ENCODE measurements at places on chromosomes 4 and X.

DNA sequence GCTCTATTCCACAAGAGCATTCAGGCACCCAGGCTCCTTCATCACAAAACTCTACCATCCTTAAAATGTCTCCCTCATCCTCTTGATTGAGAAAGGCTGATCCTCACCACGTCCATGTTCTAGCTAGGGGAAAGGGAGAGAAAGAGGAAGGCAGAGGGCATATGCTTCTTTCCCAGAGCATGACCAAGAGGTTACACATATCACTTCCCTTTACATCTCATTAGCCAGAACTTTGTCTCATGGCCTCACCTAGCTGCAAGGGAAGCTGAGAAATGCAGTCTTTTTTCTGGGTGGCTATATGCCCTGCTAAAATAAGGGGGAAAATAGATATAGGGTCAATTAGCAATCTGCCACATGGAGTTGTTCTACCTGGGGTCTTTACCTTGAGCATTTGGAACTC, 42.7 kb downstream of the LONRF3 start:
- DNase-seq = no peak

DNA sequence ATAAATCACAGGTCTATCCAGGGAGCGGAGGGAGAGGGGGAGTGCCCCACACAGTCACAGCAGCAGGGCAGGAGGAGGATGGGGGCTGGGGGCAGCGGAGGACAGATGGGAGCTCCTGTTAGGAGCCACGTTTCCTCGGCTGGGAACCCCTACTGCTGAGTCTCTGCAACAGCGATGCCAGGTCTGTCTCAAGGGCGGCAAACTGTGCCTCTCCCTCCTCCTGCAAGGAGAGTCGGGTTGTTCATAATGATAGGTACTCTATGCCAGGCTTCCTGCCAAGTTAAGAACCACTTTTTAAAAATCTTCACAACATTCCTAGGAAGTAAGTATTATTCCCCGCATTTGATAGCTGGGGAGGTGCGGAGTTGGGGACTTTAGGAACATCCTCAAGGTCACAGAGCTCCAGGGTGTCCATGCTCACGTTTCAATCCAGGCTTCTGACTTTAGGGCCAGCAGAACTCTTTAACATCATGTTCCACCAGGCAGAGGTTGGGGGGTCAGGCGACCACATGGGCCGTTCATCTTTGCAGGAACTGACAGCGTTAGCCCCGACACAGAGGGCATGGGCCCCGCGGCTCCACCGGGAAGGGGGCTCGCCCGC, 98.3 kb upstream of the MAML3 start:
- peak; percentile 15 for DNase-seq

GRCh38 chr4:102259702-102260101, 85.6 kb downstream of the SLC39A8 start:
- DNase-seq = no peak

GRCh38 chr4:67779631-67780030, 25.4 kb upstream of the GNRHR start:
- no peak for DNase-seq

GRCh38 chr4:166421556-166422156, 548.6 kb downstream of the TLL1 start:
- DNase-seq = no peak

- DNase-seq = no peak
Observed at GRCh38 chr4:169615467-169616106, 3.2 kb upstream of the NEK1 start.

DNA sequence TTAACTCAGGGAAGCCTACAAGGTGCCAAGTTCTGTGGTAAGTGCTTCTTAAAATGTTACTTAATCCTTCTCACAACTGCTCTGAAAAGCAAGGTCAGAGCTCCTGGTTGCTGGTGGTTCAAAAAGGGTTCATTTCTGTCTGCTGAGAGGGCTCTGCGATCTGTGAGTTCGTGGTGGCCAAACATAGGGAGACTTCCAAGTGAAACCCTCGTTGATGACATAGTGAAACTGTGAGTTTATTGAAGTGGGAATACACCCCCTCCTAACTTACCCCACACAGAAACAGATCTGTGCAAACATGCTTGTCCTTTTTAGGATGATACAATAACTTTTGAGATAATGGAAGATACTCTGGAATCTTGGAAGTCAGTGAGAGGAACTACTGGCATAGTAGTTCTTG, 164.8 kb upstream of the PGRMC2 start:
- DNase-seq = no peak

All from heart right ventricle (tissue), 16 donors.